ENCODE measurements at places on chromosomes 12 and 14.

- DNase-seq: no peak
These were observed 68.2 kb downstream of the DDX51 start for GRCh38 chr12:132075714-132076553.

GRCh38 chr14:55752580-55753390 lies 172.8 kb downstream of the KTN1 start:
- peak; percentile 11 for DNase-seq

- DNase-seq: no peak
These were observed 93.6 kb upstream of the CCDC91 start for GRCh38 chr12:28096649-28097048.

DNA sequence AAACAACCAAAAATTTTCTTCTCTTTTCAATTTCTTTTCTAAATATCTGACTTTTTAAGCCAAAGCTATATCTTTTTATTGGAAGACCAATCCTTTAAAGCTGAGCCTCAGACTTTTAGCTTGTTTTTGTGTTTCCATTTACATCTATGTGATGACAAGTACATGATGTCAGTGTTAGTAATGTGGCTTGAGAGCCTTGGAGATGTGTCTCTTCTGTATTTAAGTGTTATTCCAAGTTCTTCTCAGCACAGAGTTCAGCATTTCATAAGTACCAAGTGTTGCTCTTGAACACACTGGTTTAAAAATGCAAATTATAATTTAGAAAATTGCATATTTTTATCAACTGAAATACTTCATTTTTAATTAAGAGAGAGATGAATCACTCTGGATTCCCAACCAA lies 948.9 kb upstream of the FLRT2 start:
- no peak for DNase-seq

DNA sequence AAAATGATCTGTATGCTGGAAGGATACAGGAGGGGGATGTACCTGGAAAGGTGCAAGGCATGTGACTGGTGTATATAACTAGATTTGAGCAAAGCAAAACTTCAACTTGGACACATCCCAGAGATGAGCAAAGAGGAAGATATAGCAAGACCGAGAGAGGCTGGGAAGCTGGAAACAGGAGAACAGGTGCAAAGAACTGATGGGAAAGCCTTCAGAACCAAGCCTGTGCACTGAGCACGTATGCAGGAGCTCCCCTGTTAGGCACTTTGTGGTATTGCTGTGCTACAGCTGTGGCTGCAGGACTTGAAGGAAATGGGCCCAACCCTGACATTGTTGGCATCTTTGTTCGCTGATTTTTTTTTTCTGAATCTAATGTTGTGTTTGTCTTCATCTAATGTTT lies 120.7 kb upstream of the PWP1 start:
- DNase-seq: no peak
